Esophagus squamous epithelium (tissue), 5 donors: ENCODE measurements at places on chromosomes 11 and 22.

DNA sequence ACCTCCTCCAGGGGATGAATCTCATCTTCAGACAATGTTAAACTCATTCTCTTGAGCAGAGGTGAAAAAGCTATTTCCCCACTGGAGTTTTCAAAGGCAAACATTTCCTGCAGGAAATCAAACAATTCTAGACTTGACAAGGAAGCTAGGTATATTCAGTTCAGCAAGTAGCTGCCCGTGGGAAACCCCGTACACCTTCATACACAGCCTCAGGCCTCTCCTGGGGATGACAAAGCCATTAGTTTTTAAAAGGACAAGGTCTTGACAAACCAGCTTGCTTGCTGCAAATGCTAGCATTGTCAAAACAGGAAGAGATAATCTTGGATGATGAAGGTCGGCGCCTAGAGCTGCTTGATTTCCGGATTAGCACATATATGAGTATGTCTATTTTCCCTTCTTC, 1630.8 kb upstream of the TENM4 start:
- H3K36me3 ChIP-seq: no peaks in the 10 kb centered on the region
- peaks cover 6% of the 10 kb centered on the region for H3K4me1 ChIP-seq
- no peaks in the 10 kb centered on the region for H3K27me3 ChIP-seq
- no peak for DNase-seq
- no peak overlapping the region for H3K4me3 ChIP-seq

DNA sequence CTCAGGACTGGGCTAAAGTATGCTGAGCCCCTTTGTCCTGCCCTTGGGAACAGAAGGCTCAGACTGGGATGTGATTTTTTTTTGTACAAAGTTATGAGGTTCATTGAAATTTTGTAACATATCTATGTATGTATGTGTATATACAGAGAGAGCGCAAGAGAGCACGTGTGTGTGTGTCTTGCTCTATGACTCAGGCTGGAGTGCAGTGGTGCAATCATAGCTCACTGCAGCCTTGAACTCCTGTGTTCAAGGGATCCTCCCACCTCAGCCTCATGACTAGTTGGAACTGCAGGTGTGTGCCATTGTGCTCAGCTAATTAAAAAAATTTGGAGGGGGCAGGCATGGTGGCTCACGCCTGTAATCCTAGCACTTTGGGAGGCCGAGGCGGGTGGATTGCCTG, 5.7 kb downstream of the TMEM25 start:
- DNase-seq: no peak
- no peak overlapping the region for H3K27ac ChIP-seq
- no peaks in the 10 kb centered on the region for H3K36me3 ChIP-seq

DNA sequence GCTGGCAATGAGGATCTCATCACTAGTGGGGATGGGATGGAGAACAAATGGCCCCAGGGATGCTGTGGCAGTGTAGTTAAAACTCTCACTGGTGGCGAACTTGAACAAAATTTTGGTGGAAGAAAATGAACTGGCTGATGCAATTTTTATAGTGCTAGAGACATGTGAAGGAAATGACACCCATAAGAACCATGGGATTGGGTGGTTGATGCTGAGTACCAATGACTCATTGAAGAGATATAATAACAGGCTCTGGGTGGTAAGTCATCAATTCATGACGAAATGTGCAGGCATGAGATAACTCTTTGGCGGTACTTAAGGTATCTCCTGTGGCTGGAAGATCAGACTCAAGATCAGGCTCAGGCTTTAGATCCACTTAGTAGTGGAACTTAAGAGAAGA, 172.9 kb upstream of the DDI1 start:
- H3K36me3 ChIP-seq: no peaks in the 10 kb centered on the region
- no peaks in the 10 kb centered on the region for H3K27me3 ChIP-seq
- no peaks in the 10 kb centered on the region for H3K4me1 ChIP-seq
- no peak overlapping the region for H3K4me3 ChIP-seq
- DNase-seq: no peak

DNA sequence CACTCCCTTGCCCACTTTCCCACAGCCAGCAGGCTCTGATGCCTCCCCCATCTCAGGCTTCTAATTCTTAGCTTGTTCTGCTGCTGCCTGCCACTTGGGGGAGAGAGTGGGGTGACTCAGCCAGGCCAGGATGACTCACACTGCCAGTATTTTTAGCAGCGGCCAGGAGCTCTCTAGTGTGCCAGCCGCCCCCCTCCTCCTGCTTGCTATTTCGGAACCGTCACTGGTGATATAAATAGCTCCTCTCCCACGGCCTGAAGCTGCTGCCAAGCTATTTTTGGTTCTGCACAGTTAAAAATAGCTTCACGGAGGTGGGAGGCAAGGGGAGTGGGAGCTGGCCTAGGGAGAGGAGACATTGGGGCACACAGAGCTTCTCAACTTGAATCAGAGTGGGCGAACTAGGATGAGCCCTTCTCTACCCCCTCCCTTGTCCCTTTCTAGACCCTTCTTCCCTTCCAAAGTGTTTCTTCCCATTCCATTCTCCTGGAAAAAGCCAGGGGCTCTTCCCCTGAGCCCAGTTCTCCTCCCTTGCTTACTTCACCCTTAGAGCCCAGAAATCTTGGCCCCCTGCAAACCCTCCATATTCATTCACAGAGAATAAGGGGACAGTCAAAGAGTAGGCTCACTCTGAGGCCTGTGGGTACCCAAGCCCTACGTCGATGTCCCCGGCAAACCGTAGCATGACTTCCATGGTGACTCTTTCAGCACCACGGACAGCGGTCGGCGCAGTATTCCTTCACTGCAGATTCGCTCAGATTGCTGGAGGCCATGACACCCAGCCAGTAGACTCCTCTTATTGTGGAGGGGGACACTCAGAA, 2.5 kb upstream of the NPAS4 start:
- no peaks in the 10 kb centered on the region for H3K27me3 ChIP-seq
- H3K27ac ChIP-seq: peak overlapping the region; percentile 75
- DNase-seq: no peak
- no peaks in the 10 kb centered on the region for H3K36me3 ChIP-seq

DNA sequence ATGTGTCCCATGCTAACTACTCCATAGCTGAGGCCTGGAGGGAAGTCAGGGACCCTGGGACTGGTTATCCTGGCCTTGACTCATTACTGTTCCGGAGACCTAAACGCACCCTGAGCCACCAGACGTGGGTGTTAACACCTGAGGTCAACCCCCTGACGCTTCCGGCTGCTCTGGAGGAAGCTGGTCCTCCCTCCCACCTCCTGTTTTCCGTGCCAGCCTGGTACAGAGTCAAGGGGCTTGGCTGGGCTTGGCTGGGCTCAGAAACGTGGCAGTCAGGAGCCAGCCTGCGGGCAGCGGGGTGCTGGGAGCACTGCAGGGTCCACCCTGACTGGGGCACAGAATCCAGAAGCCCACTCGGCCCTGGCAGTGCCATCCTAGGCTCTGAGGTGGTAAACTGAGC, 2.6 kb downstream of the TMPRSS4 start:
- H3K4me3 ChIP-seq: peak overlapping the region; percentile 48
- peaks cover 19% of the 10 kb centered on the region for H3K4me1 ChIP-seq
- no peak for DNase-seq
- H3K27me3 ChIP-seq: no peaks in the 10 kb centered on the region
- H3K27ac ChIP-seq: peak overlapping the region; percentile 60

DNA sequence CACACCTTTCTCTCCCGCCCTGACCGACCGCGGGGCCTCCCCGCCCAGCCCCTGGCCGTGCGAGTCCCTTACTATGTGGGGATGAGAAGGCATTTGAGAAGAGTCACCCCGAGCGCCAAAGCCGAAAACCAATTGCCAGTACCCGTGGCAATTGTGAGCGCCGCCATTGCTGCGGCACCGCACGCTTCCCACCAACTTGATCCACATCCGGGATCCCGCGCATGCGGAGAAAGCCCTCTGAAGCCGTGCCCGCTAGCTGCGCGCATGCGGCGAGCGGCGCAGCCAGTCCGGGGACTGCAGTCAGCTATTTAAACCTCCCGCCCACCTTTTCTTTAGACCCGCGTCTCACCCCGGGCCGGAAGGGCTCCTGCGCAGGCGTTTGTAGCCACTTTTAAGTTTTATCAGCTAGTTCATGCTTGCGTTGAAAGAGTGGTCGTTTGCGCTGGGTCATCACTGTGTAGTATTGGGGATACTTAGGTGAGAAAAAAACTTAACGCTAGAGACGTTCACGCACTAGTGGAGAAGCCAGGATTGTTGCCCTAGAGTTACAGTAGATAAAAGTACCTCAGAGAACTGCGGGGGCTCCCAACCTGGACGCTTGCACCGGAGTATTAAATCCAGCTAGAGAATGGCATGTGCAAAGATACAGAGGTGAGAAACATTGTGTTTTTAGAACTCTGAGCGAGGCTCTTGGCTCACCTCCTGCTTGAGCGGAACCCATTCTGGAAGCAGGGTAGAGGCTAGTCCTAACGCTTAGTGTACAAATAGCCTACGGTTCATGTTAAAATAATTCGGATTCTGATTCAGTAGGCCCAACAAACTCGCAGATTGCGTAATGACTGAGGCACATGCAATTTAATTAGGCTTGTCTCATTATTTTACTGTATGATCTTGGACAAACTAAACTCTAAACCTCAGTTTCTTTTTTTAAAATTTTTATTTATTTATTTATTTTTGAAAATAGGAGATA, at the start of gene ALG8:
TSS of gene ALG8 (minus strand) at position 205 of the 970 bp plus-strand sequence. CDS start at position 167, 38 bp downstream.
- no peaks in the 10 kb centered on the region for H3K27me3 ChIP-seq
- H3K4me1 ChIP-seq: peaks cover 6% of the 10 kb centered on the region
- peak; percentile 66 for DNase-seq
- H3K4me3 ChIP-seq: peak within 1 kb of the TSS; percentile 68
- no peaks in the 10 kb centered on the region for H3K36me3 ChIP-seq

DNA sequence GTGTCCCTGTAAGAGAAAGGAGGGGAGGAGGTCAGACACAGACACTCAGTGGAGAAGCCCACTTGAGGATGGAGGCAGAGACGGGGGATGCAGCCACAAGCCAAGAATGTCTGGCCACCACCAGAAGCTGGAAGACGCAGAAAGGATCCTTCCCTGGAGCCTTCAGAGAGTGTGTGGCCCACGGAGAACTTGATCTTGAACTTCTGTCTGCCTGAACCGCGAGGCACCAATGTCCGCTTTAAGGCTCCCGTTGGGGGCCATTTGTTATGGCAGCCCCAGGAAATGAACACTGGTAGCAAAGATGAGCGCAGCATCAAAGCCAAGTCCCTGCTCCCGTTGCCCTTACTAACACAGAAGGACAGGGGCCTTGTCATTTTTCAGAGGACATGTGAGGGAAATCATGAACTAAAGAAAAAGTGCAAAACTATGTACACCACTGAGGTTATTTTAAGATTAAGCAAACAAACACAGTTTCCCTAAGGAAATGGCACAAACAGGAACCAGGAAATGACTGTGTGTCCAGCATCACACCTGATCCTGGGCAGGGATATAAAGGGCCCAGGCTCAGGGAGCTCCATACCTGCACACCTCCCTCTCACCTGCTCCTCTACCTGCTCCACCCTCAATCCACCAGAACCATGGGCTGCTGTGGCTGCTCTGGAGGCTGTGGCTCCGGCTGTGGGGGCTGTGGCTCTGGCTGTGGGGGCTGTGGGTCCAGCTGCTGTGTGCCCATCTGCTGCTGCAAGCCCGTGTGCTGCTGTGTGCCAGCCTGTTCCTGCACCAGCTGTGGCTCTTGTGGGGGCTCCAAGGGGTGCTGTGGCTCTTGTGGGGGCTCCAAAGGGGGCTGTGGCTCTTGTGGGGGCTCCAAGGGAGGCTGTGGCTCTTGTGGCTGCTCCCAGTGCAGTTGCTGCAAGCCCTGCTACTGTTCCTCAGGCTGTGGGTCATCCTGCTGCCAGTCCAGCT, at the start of gene KRTAP5-6:
TSS of gene KRTAP5-6 (plus strand) at position 588 of the 963 bp plus-strand sequence. CDS start at position 639, 51 bp downstream.
- no peak within 1 kb of the TSS for H3K4me3 ChIP-seq
- no peaks in the 10 kb centered on the region for H3K36me3 ChIP-seq
- peaks cover 22% of the 10 kb centered on the region for H3K4me1 ChIP-seq
- no peaks in the 10 kb centered on the region for H3K27me3 ChIP-seq
- DNase-seq: no peak

DNA sequence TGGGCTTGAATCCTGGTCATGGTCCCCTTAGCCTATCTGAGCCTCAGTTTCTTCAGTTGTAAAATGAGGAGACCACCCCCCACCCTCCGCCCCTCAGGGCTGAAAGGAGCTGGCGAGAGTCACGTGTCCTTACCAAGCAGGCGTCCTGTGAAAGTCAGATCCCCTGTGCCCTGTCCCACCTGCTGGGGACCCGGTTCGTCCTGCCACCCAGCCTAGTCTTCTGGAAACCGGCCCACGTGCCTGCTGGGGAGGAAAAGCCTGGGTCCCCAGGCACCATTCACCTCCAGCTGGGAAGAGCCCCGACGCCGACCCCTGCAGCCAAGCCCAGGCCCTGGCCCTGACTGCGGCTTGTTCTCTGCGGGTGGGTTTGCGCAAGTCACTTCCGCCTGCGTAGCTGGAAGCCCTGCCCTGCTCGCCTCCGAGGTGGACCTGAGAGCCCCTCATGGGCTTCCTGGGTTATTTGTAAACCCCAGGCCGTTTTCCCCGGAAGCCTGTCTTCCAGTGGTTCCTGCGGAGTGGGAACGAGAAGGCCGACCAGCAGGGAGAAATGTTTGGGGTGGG, 679 bp upstream of the SSH3 start:
- DNase-seq: no peak
- peaks cover 29% of the 10 kb centered on the region for H3K36me3 ChIP-seq
- H3K27ac ChIP-seq: peak overlapping the region; percentile 95
- peaks cover 30% of the 10 kb centered on the region for H3K4me1 ChIP-seq
- no peaks in the 10 kb centered on the region for H3K27me3 ChIP-seq

DNA sequence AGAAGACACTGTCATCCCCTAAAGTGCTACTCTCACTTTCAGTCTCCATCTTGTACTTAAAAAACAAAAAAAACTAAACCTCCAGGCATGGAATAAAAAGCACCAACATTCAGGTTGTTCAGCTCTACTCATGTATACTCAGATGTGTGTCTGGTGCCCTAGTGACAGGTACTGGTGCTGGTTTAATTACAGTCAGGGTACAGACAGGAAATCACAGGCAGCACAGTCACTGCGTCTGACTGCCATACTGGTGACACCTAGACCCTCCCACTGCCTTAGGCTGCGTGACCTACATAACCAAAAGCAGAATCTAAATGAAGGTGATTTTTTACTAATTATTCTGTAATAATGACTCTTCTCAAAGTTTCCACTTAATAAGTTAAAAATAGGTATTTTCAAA, at the start of gene ARHGAP32:
TSS of gene ARHGAP32 (minus strand) at position 176 of the 400 bp plus-strand sequence. CDS start at position 49, 127 bp downstream.
- H3K4me1 ChIP-seq: peaks cover 13% of the 10 kb centered on the region
- peak within 1 kb of the TSS; percentile 77 for H3K27ac ChIP-seq
- no peak for DNase-seq
- no peaks in the 10 kb centered on the region for H3K36me3 ChIP-seq
- peak within 1 kb of the TSS; percentile 21 for H3K4me3 ChIP-seq
- H3K27me3 ChIP-seq: no peaks in the 10 kb centered on the region

DNA sequence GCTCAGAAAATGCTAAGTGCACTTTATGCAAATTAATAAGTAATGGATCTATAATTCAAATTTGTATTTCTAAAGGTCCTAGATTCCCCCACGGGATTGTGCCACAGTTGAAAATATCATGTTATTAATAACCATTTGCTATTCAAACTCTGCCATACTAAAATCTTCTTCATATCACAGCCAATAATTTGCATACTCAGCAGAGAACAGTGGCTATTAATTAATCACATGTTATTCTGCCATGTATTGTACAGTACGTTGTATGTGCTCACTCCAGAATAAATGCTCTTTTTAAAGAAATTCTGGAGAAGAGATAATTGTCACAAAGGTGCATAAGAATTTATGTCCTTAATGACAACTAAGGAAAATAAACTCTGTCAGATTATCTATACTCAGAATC, 184.9 kb upstream of the LUZP2 start:
- no peak for DNase-seq
- no peaks in the 10 kb centered on the region for H3K36me3 ChIP-seq
- H3K4me3 ChIP-seq: no peak overlapping the region
- no peaks in the 10 kb centered on the region for H3K4me1 ChIP-seq
- no peaks in the 10 kb centered on the region for H3K27me3 ChIP-seq
- no peak overlapping the region for H3K27ac ChIP-seq

- H3K27ac ChIP-seq: no peak overlapping the region
- H3K27me3 ChIP-seq: no peaks in the 10 kb centered on the region
- no peaks in the 10 kb centered on the region for H3K4me1 ChIP-seq
These were observed 235.0 kb upstream of the ZC3H12C start for GRCh38 chr11:109858152-109858551.

- DNase-seq: no peak
- H3K4me1 ChIP-seq: peaks cover 12% of the 10 kb centered on the region
- H3K4me3 ChIP-seq: no peak overlapping the region
These were observed 77.9 kb upstream of the TIMP3 start for GRCh38 chr22:32723643-32724042.
